Amniotic epithelial cell (primary cell): ENCODE measurements at places on chromosomes 1 and 21.

DNA sequence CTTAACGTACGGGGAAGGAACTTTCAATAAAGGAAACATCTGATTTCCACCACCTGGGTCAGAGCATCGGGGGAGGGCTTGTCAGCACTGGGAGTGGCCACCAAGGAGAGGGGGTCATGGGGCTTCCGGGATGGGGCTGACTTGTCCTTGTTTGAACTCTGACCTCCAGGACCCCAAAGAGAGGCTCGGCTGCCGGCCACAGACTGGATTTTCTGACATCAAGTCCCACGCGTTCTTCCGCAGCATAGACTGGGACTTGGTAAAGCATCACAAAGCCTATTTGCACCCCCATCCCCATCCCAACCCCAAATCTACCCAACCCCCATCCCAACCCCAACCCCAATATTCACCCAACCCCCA, 19.5 kb downstream of the FAAP20 start:
- DNase-seq, result no peak

GRCh38 chr1:91036894-91037829, 15.3 kb upstream of the ZNF644 start:
- DNase-seq, result peak; percentile 9

- peak; percentile 28 for DNase-seq
Measured at GRCh38 chr21:34189506-34189905, 116.1 kb downstream of the MRPS6 start.

DNA sequence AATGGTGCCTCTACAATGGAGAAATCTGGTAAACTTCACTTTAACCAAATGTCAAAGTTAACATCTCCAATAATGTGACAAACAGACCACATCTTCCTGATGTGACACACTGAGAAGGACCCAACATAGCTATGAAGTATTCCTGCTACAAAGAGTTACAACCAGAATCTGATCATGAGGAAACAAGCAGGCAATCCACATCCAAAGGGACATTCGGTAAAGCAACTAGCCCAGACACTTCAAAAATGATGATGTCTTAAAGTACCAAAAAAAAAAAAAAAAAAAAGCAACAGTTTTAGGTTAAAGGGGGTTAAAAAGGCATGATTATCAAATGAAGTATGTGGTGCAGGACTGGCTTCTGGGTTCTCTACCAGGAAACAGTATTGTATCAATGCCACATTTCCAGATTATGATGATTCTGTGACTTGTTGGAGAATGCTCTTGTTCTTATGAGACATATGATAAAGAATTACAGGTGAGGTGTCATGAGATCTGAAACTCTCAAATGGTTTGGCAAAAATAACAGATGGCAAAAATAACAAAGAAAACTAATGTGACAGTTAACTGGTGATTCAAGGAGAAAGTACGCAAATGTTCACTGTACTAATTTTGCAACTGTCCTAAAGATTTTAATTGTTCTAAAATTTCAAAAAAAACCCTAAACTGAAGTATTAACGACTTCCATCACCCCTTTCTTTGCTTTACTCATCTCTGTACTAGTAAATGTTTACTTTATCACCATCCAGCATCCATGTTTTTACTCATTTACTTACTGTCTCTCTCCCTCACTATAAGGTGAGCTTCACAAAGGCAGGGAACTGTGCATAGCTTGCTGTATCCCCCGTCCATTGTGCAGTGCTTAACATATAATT, 2.8 kb downstream of the CD58 start:
- DNase-seq, result no peak

DNA sequence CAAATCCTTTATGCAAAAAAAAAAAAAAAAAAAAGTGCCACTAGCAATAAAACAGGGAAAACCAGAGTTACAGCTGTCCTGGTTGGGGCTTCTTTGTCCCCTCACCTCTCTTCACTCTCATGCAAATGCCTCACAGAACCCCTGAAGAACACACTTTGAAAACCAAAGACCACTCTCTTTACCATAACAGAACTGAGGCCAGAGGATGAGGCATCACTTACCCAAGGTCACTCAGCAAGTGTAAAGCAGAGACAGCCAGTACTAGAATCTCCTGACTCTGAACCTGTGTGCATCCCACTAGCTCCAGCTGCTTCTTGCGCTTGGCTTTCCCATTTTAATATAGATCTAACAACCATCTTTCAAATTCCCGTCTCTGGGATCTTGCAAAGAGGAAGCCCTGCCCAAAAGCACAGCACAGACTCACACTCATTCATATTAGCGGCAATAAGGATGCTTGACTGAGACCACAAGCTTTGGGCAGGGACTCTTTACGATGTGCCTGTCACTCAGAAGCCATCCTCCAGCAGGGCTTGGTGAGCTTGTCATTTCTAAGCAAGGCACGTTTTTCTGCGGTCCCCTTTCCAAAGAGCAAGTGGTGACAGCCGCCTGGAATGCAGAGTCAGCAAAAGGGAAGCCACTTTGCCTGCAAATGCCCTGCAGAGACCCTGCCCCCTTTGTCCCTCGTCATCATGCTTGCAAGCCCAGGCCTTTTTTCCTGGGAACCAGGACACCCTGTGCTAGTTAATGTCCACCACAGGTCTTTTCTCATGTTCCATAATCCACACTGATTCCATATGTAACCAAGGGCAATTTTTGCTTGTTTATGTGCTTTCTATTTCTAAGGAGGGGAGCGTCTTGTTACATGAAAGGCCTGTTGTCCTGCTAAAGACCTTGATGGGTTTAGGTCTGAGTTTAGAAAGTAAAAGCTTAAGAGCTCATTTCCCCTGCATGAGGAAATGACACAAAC, 76.5 kb upstream of the NFIA start:
- DNase-seq, result no peak
